ENCODE measurements at places on chromosomes 1 and 21.

- DNase-seq = no peak
Observed at GRCh38 chr1:47507144-47507543, 69.3 kb downstream of the FOXD2 start.

- DNase-seq = no peak
Observed at GRCh38 chr1:47243910-47244309, 11.9 kb upstream of the TAL1 start.

DNA sequence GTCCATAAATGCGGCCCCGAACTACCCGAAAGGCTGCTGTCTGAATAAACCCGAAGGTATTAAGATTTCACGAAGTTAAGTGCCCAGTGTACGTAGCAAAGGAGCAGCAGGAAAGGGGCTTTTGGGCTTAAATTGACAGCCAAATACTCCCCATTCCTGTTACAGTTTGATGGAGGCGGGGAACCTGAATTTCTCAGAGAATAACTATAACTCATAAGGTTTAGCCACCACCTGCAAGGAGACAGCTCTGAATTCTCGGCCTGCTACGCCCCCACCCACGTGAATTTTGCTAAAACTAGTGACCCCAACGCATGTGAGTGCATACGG is 5.2 kb downstream of the GFI1 start:
- DNase-seq = no peak

GRCh38 chr1:164772635-164773034 is 213.7 kb downstream of the PBX1 start:
- no peak for DNase-seq

DNA sequence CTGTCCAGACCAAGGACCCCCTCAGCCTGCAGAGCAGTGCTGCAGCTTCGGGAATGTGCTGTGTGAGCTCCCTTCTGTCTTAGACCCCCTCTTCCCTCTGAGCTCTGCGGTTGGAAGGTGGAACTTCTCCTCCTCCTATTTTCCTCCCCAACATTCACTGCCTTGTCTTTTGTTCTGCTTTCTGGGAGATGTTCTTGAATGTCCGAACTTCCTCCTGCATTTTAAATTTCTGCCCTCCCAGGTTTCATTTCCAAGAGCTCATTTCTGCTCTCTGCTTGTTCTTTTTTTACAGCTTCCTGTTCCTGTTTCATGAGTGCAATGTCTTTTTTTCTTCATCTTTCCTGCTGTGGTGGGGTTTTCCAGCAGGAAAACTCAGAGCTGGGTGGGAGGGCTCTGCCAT is 29.3 kb downstream of the RRP1 start:
- DNase-seq = no peak

- DNase-seq = no peak
Observed at GRCh38 chr1:231053493-231054162, 13.6 kb upstream of the FAM89A start.

DNA sequence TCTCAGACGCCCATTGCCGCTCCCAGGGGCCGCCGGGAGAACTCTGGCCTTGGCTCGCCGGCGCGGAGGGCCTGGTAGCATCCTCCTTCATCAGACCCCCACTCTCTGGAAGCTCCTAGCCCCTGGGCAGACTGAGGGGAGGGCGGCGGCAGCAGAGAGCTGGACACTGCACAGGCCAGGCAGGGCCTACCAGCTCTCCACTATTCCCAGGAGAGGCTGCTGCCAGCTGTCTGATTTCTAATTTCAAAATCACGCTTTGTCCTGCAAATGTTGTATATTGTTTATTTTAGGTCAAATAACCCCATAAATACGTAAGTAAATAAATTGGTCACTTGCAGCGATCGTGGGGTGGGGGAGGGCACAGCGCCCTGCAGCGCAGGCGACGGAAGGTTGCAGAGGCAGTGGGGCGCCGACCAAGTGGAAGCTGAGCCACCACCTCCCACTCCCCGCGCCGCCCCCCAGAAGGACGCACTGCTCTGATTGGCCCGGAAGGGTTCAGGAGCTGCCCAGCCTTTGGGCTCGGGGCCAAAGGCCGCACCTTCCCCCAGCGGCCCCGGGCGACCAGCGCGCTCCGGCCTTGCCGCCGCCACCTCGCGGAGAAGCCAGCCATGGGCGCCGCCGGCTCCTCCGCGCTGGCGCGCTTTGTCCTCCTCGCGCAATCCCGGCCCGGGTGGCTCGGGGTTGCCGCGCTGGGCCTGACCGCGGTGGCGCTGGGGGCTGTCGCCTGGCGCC is at the start of gene MTARC1:
TSS of gene MTARC1 (plus strand) at position 577 of the 732 bp plus-strand sequence. CDS start at position 609, 32 bp downstream.
- no peak for DNase-seq

Measured in activated naive CD4-positive, alpha-beta T cell (primary cell).